ENCODE measurements at places on chromosomes 12 and 14. TPM values are rescaled to one million over a fixed set of nuclear protein-coding genes. Genes with fewer than 3 reads are reported as not detected.

- peaks cover 36% of the 10 kb centered on the region for H3K27me3 ChIP-seq
- peaks cover 7% of the 10 kb centered on the region for H3K4me1 ChIP-seq
- no peaks in the 10 kb centered on the region for H3K36me3 ChIP-seq
- peak; percentile 11 for DNase-seq
These were observed at the start of gene TMTC1 for GRCh38 chr12:29783773-29784666. TMTC1 (minus strand) TSS chr12:29783942; CDS start chr12:29783751, 191 bp downstream.

DNA sequence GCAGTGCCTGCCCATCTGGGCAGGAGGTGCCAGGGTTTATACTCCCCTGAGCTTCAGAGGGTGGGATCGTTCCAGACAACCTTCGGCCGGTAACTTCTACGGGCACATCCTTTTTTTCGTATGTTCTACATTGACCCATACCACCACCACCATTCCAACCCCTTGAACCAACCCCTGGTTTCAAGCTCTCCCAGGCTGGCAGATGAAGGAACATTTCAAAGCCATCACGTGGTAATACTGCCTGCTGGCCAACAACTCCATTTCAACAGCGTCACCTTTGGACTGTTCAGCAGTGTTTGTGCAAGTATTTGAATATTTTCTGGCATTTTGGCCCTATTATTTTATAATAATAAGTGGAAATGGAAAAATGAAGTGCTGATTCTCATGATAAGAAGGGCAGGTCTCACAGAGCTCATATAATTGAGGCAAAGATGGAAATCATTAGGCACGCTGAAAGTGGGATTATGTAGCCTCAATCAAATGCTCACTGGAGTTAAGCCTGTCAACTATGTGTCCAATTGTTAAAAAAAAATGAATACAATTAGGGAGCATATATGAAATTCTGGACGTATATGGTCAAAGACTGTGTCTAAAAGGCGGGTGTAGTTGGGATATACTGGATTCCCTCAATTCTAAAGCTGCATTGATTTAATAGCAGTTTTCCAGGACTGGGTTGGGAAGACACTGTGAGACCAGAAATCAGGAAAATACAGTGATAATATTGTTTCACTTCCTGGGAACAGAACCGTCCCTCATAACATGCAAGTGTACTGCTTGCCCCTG lies 162.1 kb downstream of the ZFP36L1 start:
- H3K4me3 ChIP-seq: no peak overlapping the region
- no peak overlapping the region for H3K27ac ChIP-seq
- no peaks in the 10 kb centered on the region for H3K27me3 ChIP-seq
- no peak for DNase-seq
- H3K36me3 ChIP-seq: no peaks in the 10 kb centered on the region
- H3K4me1 ChIP-seq: peaks cover 14% of the 10 kb centered on the region

GUCY2C gene
- total RNA-seq: not detected

GRCh38 chr14:38047195-38047902 lies 160.4 kb upstream of the SSTR1 start:
- H3K4me1 ChIP-seq: no peaks in the 10 kb centered on the region
- H3K4me3 ChIP-seq: no peak overlapping the region
- DNase-seq: no peak
- peaks cover 9% of the 10 kb centered on the region for H3K36me3 ChIP-seq

AP4S1 gene
- 5.9 TPM for total RNA-seq

DNA sequence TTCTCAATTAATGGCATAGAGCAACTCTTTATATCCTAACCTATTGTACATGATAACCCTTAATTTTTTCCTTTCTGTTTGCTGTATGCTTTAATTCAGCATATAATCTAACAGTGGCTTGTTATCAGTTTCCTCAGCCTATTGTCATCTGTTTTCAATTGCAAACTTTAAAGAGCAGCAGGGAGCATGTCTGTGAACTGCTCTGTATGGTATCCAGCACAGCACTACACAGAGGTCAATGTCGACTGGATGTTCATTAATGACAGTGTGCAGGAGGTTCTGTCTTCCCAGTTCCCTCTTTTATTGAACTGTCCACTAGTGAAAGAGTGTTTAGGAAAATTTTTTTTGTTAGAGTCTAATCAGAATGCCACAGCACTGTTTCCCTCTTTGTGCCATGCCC lies 609.1 kb downstream of the SOX5 start:
- H3K36me3 ChIP-seq: no peaks in the 10 kb centered on the region
- H3K4me3 ChIP-seq: no peak overlapping the region
- no peak overlapping the region for H3K27ac ChIP-seq

- no peaks in the 10 kb centered on the region for H3K27me3 ChIP-seq
- H3K4me3 ChIP-seq: no peak overlapping the region
- H3K4me1 ChIP-seq: no peaks in the 10 kb centered on the region
- H3K36me3 ChIP-seq: no peaks in the 10 kb centered on the region
These were observed 457.1 kb downstream of the GLT1D1 start for GRCh38 chr12:129310346-129310745.

DNA sequence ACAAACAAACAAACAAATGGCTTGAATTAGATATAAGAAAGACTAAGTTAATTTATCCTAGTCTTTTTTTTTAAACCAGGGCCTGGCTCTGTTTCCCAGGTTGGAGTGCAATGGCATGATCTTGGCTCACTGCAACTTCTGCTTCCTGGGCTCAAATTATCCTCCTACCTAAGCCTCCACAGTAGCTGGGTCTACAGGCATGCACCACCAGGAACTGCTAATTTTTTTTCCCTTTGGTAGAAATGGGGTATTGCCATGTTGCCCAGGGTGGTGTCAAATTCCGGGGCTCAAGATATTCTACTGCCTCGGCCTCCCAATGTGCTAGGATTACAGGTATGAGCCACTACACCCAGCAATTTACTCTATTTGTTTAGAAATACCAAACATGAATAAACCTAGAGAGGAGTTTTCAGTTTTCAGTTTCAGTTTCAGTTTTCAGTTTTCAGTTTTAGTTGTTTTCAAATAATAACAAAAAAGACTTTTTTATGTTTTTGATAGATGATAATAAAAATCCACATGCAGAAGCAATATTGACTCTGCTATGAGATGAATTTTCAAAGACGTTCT lies 817.0 kb downstream of the FLRT2 start:
- peaks cover 3% of the 10 kb centered on the region for H3K4me1 ChIP-seq
- H3K27ac ChIP-seq: no peak overlapping the region
- no peak for DNase-seq

GPRC5A gene
- total RNA-seq: 0.10 TPM

GRCh38 chr12:122067966-122068365 lies 10.6 kb upstream of the MLXIP start:
- peak; percentile 53 for DNase-seq
- no peaks in the 10 kb centered on the region for H3K36me3 ChIP-seq
- H3K4me3 ChIP-seq: peak overlapping the region; percentile 14
- H3K4me1 ChIP-seq: peaks cover 10% of the 10 kb centered on the region

PTPN6 gene
- 324 TPM for total RNA-seq
